Stromal cell of bone marrow (primary cell): ENCODE measurements at places on chromosomes 4 and X.

- DNase-seq = peak; percentile 41
These were observed 10.2 kb upstream of the CRLF2 start for GRCh38 chrX:1222531-1223241.

- peak; percentile 31 for DNase-seq
These were observed 192.2 kb upstream of the LEF1 start for GRCh38 chr4:108360754-108361445.

GRCh38 chrX:12447448-12448064 is 309.3 kb downstream of the FRMPD4 start:
- DNase-seq = peak; percentile 80

DNA sequence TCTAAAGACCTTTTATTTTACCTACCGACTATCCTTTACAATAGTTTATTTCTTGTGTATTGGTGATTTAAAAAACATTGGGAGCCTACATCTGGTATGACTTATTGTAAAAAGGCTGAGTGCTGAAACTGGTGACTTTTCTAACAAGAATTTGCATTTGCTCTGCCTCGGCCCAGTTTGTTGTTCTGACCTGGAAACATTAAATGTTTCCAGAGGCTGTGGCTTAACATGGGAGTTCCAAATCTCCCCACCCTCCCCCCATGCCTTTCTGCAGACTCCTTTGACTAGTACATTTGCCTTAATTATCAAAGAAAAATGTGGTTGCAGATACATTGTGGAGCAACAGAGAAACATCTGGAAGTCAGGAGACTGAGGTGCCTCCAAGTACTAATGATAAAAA is 39.8 kb downstream of the SPCS3 start:
- peak; percentile 79 for DNase-seq

- DNase-seq = no peak
These were observed 2.1 kb downstream of the LEF1 start for GRCh38 chr4:108166441-108167315.

GRCh38 chr4:53928825-53929224 is 135.6 kb downstream of the CHIC2 start:
- no peak for DNase-seq

DNA sequence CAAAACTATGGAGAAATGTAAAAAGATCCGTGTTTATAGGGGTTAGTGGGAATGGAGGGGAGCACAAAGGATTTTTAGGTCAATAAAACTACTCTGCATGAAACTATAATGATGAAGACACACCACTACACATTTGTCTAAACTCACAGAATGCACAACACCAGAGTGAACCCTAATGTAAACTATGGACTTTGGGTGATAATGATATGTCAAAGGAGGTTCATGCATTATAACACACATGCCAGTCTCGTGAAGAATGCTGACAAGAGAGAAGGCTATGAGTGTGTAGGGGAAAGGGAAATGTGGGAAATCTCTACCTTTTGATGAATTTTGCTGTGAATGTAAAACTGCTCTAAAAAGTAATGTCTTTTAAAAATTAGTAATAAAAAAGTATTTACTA is 183.3 kb downstream of the MAB21L2 start:
- DNase-seq = no peak

DNA sequence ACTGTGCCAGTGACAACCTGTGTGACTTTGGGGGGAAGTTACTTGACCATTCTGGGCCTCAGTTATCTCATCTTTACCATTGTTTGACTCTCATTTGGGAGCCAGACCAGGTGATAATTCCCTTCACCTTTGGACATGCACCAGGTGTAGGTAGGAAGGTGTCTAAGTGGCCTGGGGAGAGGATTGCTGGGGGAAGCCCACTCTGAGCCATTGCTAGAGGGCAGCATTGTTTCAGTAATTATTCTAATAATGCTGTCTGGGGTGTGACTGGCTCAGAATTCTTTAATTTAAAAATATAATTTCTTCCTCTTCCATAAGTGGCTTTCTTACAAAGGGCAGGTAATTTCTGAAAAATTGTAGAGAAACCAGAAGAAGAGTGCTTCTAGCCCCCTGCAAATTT is 104.3 kb downstream of the RTL9 start:
- DNase-seq = no peak

DNA sequence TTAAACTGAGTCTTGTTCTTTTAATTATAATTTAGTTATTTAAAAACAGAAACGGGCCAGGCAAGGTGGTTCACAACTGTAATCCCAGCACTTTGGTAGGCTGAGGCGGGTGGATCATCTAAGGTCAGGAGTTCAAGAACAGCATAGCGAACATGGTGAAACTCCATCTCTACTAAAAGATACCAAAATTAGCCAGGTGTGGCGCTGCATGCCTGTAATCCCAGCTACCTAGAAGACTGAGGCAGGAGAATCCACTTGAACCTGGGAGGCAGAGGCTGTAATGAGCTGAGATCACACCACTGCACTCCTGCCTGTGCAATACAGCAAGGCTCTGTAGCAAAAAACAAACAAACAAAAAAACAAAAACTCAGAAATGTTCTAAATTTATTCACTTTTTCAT is 852.9 kb downstream of the TECRL start:
- DNase-seq = no peak
